ENCODE measurements at places on chromosomes 5 and 9.

DNA sequence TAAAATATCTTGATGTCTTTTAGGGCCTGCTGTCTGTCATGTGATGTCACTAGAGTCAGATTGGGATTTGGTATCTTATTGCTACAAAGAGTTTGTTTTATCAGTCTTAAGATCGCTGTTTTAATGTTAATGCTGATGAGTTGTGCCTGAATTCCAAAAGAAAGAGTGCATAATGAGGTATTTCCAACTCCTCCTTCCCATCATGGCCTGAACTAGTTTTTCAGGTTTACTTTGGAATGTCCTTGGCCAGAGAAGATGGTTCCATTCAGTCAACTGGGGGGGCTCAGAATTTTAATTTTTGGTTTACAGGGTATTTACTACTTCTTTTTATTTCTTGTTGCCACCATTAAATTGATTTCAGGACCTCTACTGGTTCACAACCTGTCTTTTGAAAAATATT, 74.3 kb upstream of the MARCHF11 start:
- no peak for DNase-seq

DNA sequence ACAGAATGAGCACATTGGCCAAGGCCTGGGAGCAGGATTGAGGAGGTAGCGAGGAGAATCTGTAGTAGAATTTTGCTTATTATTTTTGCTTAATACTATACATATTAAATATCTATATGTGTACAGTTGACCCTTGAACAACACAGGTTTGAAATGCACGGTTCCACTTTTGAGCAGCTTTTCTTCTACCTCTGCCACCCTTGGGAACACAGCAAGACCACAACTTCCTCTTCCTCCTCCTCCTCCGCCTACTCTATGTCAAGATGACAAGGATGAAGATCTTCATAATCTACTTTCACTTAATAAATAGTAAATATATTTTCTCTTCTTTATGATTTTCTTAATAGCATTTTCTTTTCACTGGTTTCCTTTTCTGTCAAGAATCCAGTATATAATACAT, 541.4 kb downstream of the KCTD16 start:
- DNase-seq = no peak

- DNase-seq = no peak
These were observed 14.4 kb downstream of the SH3PXD2B start for GRCh38 chr5:172439785-172440477.

DNA sequence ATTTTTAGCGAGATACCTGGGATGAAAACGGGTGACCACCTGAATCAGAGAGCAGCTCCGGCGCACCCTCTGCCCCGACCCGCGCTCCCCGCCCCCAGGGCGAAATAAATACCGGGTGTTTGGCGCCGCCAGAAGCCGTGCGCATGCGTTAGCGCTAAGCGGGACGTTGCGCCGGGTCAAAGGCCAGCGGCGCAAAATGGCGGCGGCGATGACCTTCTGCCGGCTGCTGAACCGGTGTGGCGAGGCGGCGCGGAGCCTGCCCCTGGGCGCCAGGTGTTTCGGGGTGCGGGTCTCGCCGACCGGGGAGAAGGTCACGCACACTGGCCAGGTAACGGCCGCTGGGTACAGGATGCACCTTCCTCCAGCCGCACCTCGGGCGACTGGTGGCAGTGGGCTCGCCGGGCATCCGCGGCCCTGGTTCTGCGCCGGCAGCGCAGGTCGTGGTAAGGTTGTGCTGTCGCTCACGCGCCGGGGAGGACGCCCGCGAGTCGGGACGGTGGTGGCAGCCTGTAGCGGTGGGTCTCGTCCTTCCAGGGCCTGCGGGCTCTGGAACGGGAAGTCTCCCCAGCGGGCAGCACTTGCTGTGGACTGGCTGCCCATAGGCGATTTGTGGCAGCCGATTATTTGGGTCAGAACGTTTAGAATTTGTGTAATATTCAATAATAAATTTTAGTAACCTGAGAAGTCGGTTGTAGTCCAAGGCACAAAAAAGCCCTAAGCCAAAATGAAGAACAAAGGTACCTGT, at the start of gene NDUFS6:
Gene NDUFS6, plus strand, starts transcription at position 186 of the 745 bp plus-strand sequence. Its CDS starts 11 bp downstream, at position 197.
- peak; percentile 84 for DNase-seq

DNA sequence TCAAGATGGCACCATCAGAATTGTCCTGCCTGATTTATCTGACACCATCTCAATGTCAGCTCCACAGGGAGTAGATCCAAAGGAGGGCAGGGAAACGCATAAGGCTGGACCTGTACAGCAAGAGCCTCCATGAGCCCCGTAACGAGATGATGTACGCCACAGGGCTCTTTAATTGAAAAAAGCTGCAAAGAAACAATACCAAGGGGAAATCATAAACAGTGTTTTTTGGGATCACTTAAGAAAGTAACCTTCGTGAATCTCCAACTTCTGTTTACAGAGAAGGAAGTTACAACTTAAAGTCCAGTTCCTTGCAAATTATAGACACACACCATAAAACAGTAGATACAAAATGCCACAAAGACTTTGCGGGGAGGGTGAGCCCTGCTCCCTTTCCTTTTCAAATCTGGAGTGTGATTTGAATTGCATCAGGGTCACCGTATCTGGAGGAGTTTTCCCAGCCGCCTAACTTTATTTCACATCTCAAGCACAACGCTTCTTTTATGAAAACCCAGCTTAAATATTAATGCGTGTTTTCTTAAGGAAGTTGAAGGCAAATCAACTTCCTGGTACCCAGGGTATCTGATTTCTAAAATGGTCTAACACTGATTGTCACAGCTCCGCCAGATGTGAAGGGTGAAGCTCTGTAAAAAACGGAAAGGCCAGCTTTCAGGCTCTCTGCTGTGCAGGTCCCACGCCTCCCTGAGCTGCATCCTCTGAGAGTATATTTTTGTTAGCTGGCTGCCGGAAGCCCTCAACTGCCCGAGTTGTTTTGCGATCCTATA, 88.9 kb downstream of the EBF1 start:
- no peak for DNase-seq

- no peak for DNase-seq
These were observed 61.2 kb downstream of the UBAP1 start for GRCh38 chr9:34240006-34240405.

- DNase-seq = no peak
These were observed 4.0 kb downstream of the HDAC3 start for GRCh38 chr5:141632650-141633049.

DNA sequence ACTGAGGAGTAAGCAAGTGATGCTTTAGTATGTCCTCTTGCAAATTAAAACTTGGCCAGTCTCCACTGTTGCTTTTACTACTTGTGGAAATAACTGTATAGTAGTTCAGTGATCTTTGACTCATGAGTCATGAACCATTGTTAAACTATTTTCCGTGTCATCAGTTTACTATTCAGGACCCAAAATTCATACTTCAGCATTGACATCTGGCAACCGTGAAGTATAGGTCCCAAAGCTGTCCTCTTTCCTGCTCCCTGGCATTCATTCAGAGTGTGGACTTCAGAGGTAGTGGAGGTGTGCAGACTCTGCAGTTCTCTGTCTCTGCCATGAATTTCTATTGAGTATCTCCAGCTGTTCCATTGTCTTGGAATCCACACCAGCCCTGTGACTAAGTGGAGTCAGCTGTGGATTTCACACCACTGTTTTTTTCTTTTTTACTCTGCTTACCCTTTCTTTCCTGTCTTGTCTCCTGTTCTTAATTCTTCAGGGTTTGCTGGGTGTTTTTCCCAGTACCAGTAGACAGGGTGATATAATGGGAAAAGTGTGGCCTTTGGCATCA, 7.5 kb downstream of the TDRD7 start:
- DNase-seq = no peak

GRCh38 chr5:1027631-1028441, 19.2 kb downstream of the NKD2 start:
- no peak for DNase-seq

DNA sequence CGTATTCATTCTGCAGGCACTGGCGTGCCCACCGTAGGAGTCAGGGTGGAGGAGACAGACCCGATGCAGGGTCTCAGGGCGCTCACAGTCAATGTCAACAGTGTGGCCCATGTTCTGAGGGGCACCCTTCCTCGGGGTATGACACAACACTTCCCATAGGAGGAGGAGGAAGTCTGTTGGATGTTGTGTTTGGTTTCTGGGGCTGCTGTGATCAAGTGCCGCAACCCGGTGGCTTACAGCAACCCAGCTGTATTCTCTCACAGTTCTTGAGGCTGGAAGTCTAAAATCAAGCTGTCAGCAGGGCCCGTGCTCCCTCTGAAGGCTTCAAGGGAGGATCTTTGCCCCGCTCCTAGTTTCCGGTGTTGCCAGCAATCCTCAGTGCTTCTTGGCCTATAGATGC, 5.6 kb upstream of the HNRNPAB start:
- no peak for DNase-seq
